Adrenal gland (tissue), 19 donors: ENCODE measurements at places on chromosomes 5 and 9.

DNA sequence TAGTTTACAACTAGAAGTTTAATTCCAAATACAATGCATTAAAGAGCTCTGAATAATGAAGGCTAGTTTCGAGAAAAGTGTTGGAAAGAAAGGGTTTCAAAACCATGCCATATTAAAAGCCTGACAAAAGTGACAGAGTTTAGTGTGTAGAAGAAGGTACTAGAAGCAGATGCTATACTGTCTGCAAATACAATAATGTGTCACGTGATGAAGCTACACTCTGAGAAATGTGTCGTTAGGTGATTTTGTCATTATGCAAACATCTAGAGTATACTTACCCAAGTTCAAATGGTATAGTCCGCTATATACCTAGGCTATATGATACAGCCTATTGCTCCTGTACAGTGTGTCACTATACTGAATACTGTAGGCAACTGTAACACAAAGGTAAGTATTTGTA is 494.1 kb downstream of the TLE1 start:
- no peak for DNase-seq

DNA sequence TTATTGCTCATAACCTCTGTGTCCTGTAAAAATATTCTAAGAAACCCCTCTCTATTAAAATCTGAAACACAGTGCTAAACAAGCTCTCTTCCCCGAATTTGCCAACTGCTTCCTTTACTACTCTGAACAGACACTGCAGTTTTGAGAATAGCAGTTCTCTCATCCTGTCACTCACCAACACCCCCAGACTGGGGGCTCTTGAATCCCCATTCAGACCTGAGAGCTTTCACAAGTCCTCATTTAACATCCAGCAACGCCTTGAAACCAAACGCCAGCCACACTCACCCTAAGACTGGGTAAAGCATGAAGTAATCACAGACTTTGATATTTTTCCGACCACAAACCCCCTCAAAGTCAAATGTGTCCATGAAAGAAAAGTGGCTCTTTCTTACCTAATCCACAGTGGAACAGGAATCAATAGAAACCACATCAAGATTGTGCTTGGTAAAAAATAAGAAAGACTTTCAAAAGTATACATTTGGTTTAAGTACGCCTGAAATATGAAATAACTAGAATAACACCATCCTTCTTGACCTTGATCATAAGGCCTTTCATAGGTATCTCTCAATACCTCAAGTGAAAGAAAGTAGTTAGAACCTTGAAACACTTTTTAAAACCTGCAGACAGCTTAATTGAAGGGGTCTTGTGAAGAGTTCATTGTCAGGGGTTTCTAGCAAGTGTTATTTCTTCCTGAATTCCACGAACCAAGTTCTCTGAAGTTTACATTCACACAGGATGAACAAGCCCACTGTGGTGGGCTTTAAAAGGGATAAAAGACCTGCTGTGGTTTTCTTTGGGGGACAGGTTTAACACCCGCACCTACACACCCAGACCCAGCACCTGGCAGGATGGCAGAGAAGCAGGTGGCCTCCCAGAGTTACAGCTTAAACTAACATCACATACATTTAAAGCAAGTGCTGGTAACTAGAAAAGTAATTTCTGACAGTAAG is 412.6 kb downstream of the MLLT3 start:
- DNase-seq = no peak

GRCh38 chr5:14971873-14972272 is 100.3 kb upstream of the ANKH start:
- DNase-seq = no peak

DNA sequence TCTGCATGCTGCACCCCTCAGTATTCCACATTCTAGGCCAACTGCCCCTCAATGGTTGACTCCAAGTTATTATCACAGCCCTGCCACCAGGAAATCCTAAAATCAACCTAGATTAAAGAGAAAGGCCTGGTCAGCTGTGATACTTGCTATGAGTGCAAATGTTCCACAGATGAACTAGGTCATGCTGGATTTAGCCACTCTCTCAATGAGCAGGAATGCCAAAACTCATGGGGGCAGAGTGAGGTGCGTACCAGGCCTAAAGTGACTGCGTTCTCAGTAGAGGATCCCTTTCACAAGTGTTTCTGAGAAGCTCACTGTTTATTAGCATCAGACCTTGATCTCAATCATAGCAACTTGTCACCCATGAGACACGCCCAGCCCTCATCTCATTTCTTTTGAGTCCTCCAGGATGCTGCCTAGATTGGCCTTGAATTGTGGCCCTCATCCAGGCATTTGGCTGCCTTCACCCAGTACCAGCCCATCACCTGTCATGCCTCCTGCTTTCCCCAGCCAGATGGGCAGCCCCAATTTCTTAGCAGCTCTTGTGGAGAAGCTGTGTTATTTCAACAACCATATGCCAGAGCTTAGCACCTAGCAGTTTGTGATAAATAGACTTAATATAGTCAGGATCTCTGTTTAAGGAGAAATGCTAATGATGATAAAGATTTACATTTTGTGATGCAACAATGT is 383.9 kb downstream of the CTNND2 start:
- DNase-seq = no peak

DNA sequence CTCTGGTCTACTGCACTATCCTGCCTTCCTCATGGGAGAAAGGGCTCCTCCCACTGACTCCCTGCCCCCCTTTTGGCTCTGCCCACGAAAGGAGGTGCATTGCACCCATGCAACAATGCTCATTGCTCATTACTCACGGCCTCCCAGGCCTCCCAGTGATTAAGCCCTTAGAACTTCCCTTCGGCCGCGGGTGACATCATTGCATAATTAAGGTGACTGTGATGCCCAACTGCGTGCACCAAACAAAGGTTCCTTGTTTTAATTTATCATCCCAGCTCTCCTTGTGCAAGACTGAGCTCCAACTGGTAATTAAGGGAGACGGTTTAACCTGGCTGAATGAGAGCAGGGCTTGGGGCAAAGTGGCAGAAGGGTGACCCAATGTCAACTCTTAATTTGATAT is 180.4 kb downstream of the GAS1 start:
- DNase-seq = peak; percentile 33

DNA sequence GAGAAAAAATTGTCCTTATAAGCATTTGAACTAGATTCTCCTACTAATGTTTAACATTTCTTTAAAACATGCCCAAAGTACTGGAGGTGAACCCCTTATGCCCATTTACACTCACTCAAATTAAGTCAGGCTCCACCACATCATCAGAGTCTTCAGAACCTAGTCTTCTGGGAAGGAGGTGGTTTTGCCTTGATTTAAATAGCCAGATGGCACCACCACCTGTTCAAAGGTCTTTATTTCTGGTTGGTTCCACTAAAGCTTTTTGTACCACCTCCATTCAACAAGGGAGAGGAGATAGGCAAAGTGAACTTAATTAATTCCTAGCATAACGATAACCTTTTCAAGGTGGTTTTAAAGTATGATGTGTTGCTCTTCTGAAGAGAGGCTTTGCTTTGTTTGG is 189.5 kb downstream of the SLF1 start:
- no peak for DNase-seq

GRCh38 chr9:136648751-136649150 is 14.0 kb upstream of the EGFL7 start:
- DNase-seq = peak; percentile 83

GRCh38 chr5:67409126-67409777 is 212.7 kb upstream of the CD180 start:
- DNase-seq = no peak

DNA sequence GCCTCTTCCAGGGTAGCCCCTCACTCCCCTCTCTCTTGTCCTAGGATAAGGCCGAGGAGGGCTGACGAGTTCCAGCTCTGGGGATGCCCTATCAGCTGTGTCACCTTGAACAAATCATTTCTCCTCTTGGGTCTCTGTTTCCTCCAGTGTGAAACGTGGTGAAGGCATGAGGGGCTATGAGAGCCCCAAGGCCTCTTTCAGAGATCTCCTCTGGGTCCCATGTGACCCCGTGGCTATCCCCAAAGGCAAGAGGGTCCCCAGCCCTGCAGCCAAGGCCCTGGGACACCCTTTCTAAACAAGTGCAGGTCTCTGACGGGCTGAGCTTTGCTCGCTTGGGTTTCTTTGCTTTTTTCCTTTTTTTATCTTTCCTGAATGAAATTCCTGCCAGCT is 25.5 kb upstream of the SPTLC1 start:
- no peak for DNase-seq

- DNase-seq = no peak
These were observed 122.3 kb downstream of the SPATA31D1 start for GRCh38 chr9:82110881-82111280.

DNA sequence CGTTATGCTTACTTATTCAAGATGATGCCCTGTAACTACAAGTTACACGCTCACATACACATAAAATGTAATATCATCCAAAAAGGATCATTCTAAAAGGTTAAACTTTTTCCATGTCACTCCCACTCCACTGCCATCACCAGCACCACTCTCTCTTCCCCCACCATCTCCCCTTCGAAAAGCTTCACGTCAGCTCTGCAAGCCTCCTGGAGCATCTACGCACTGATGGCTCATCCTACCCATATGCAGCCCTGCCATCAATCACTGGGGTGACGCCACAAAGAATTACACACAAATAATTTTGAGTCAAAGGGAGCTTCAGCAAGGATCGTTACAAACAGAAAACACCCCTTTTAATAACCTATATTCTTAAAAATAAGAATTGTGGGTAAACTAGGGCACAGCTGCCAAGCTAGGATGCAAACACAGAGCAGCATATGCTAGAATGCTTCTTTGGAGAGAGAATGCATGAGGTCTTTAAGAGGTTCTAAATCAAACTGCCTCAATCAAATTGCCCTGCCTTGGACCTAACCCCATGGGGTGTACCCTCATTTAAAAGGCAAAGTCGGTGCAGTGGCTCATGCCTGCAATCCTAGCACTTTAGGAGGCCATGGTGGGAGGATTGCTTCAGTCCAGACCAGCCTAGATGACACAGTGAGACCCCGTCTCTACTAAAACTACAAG is 56.1 kb downstream of the SHB start:
- DNase-seq = no peak

DNA sequence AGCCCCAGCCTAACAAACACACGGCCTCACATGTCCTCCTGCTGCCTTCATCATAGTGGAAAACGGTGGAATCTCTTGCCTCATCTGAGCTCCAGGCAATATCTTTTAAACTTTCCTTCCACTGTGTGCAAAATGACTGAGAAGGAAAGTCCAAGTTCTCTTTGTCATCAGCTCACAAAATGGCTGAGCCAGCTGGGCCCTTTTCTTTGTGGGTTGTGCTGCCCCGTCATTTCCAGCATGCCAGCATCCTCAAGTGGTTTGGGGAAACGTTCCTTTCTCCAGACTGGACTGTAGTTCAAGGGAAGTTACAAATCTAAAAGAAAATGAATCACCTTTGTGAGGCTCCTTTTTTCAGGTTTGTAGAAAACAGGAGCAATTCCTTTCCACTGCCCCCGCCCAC is 171.1 kb upstream of the FSTL4 start:
- no peak for DNase-seq

GRCh38 chr9:2231829-2232228 is 216.7 kb downstream of the SMARCA2 start:
- peak; percentile 57 for DNase-seq

- no peak for DNase-seq
These were observed 10.7 kb downstream of the SMAD5 start for GRCh38 chr5:136143312-136143711.

DNA sequence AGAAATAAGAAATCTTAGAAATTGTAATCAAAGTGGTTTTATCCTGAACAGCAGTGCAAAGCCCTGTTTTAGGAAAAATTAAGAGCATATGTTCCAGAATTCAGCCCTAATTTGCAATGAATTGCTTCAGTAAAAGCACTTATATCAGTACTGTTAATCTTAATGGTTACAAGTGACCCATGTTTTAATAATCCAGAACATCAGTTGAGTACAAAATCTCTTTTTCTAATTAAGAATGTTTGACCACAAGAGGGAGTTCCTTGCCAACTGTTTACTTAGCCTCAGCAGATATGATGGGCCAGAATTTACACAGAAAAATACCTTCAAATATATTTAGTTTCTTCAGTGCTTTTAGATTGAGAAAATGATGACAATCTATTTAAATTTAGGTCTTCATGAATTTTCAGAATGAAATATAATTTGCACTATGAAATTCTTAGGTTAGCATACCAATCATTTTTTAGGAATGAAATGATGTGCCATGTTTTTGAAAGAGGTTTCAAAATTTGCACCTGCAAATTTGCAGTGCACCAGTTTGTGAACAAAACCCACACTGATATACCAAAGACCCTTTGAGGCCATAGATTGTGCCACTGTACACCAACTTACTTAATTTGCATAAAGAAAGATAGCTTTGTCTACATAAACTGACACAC is 926.3 kb upstream of the ARRDC3 start:
- DNase-seq = no peak

DNA sequence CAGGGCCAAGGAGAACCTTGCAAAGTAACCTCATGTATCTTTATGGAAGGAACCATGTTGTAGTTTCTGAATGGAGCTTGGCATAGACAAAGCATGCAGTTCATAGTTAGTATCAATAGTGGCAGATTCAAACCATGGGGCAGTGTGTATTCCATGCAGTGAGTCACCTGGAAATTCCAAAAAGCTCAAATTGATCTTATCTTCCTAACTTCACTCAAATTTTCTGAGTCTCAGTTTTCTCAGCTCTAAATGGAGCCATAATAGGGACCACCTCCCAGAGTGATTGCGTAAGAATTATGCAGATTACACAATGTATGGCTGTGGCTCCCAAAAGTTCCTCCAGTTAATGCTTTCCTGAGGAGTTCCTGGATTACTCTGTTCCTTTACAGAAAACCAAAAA is 549.9 kb upstream of the KLF4 start:
- no peak for DNase-seq

GRCh38 chr5:109668668-109669422 is 20.9 kb upstream of the MAN2A1 start:
- DNase-seq = no peak

- peak; percentile 83 for DNase-seq
These were observed 45.5 kb downstream of the RXRA start for GRCh38 chr9:134371731-134372130.

DNA sequence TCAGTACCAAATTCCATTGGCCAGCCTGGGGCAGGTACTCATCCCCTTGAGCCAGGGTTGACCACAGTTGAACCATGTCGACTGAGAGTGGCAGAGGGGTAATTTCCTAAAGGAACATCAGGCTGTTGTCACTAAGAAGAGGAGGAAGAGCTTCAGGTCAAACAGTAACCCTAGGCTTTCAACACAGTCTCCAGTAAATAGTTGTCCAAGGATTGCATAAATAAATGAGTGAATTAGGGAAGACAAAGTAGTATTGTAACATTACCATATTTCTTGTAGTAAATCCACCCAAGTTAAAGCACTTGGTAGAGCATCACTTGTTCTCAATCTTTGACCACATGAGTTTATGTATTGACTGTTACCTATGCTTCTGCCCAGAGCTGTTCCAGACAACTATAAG is 7.4 kb downstream of the PSAT1 start:
- DNase-seq = no peak

- no peak for DNase-seq
These were observed 1173.4 kb upstream of the ACO1 start for GRCh38 chr9:31210978-31211570.

GRCh38 chr5:102921341-102922044 is 166.4 kb downstream of the PAM start:
- no peak for DNase-seq

GRCh38 chr9:109815366-109815947 is 35.5 kb downstream of the PALM2AKAP2 start:
- DNase-seq = no peak
